ENCODE measurements at places on chromosomes 3 and 15. TPM values are rescaled to one million over a fixed set of nuclear protein-coding genes. Genes with fewer than 3 reads are reported as not detected.

TFG gene
- polyA plus RNA-seq: 46.9 TPM

PIGZ gene
- 0.34 TPM for polyA plus RNA-seq

XIRP1 gene
- polyA plus RNA-seq: not detected

RLBP1 gene
- not detected for polyA plus RNA-seq

CCR1 gene
- 0.33 TPM for polyA plus RNA-seq

MAGEL2 gene
- not detected for polyA plus RNA-seq

RETNLB gene
- not detected for polyA plus RNA-seq

GRCh38 chr3:184945886-184946625 lies 134.1 kb downstream of the VPS8 start:
- H3K36me3 ChIP-seq: peaks cover 27% of the 10 kb centered on the region
- no peak overlapping the region for H3K27ac ChIP-seq
- DNase-seq: no peak

DNA sequence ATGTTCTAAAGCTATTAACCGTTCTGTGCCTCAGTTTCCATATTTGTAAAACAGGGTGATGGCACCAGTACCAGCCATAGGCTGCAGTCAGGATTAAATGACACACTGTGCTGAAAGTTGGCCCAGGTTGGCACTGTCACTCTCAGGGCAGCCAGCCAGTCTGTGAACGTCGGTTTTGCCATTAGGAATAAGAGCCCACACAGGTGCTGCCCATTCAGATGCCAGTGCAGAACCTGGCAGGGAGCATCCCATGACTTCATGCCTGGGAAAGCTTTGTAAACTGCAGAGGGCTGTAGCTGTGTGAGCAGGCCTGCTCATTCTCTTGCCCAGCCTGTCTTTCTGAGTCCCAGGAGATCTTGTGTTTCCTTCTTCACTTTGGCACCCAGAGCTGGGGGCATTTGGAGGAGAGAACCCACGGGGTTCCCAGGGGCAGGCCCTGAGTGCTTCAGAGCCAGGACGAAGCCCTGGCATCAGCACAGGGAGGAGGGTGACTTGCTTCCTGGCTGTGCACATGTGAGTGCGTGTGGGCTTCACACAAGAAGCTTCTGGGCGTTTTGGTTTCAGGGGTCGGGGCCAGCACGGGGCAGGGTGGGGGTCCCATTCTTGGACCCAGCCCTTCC lies 46.9 kb downstream of the ZNF710 start:
- no peaks in the 10 kb centered on the region for H3K4me1 ChIP-seq
- no peak for DNase-seq
- no peaks in the 10 kb centered on the region for H3K36me3 ChIP-seq

GRCh38 chr15:35980719-35981118 lies 434.8 kb upstream of the DPH6 start:
- no peaks in the 10 kb centered on the region for H3K36me3 ChIP-seq
- no peak overlapping the region for H3K27ac ChIP-seq
- no peak for DNase-seq
- H3K4me3 ChIP-seq: no peak overlapping the region

DNA sequence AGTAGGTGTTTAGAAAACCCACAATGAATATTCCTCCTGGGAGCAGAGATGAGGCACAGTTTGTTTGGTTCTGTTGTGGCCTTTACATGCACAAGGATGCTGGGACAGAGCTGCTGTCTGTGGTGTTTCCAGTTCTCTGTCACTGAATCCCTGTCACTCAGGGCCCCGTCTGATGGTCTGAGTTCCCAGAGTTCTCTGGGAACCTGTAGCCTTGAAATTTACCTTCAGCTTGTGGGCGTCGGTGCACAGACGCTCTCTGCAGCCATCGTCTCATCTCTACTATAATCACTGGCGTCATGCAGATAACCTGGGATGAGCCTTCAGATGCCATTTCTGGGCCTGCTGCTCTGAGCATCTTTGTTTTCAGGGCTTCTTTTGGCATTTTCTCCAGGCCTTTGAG lies 81.9 kb downstream of the LRRK1 start:
- peaks cover 3% of the 10 kb centered on the region for H3K27me3 ChIP-seq
- H3K4me1 ChIP-seq: no peaks in the 10 kb centered on the region
- H3K4me3 ChIP-seq: no peak overlapping the region

DNA sequence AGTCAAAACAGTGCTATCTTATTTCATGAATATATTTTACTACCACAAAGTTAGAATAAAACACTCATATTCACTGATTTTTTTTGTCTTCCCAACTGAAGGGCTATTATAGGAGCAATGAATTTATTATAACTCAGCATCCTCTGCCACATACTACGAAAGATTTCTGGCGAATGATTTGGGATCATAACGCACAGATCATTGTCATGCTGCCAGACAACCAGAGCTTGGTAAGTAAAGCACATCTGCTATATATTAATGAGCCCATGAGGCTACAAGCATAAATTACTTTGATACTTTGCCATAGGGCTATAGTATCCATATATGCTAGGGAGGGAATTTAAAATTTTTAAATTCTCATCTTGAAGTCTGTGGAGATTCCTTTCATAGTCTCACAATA lies 95.9 kb downstream of the FEZF2 start:
- no peak overlapping the region for H3K4me3 ChIP-seq
- H3K27ac ChIP-seq: no peak overlapping the region
- DNase-seq: no peak
- no peaks in the 10 kb centered on the region for H3K27me3 ChIP-seq
- no peaks in the 10 kb centered on the region for H3K36me3 ChIP-seq

GRCh38 chr15:87863152-87863551 lies 393.4 kb downstream of the NTRK3 start:
- H3K27me3 ChIP-seq: no peaks in the 10 kb centered on the region
- DNase-seq: no peak
- H3K36me3 ChIP-seq: no peaks in the 10 kb centered on the region
- H3K4me1 ChIP-seq: no peaks in the 10 kb centered on the region

DNA sequence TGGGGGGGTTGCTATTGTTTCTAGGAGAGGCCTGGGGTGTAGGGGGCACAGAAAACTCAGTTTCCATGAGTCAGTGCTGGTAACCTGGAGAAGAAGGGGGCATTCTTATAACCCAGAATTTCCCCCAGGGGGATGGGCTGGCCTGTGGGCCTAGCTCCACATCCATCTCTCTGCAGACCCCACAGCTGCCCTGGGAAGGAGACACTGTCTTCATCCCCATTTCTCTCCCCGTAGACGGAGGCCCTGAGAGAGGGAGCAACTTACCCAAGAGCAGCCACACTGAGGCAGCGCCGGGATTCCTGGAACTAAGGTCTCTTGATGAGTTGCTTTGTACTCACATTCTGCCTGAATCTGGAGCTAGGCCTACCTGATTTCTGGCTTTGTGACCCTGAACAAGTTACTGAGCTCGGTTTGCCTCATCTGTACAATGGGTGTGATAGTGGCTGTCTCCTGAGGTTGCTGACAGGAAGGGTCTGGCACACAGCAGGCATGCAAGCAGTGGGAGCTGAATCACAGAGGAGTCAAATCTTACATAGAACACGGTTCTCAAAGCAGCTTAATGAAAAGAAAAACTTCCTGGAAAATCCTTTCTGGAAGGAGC lies 55.0 kb upstream of the LCTL start:
- H3K27me3 ChIP-seq: peaks cover 5% of the 10 kb centered on the region
- no peak overlapping the region for H3K27ac ChIP-seq
- H3K4me1 ChIP-seq: no peaks in the 10 kb centered on the region

GRCh38 chr3:114967168-114967567 lies 179.9 kb downstream of the ZBTB20 start:
- no peak overlapping the region for H3K27ac ChIP-seq
- H3K36me3 ChIP-seq: peaks cover 3% of the 10 kb centered on the region
- no peak for DNase-seq
- H3K27me3 ChIP-seq: no peaks in the 10 kb centered on the region
- H3K4me1 ChIP-seq: no peaks in the 10 kb centered on the region

GRCh38 chr3:124883766-124884473 lies 3.2 kb downstream of the ITGB5 start:
- H3K4me3 ChIP-seq: no peak overlapping the region
- H3K27me3 ChIP-seq: peaks cover 12% of the 10 kb centered on the region
- H3K36me3 ChIP-seq: no peaks in the 10 kb centered on the region

DNA sequence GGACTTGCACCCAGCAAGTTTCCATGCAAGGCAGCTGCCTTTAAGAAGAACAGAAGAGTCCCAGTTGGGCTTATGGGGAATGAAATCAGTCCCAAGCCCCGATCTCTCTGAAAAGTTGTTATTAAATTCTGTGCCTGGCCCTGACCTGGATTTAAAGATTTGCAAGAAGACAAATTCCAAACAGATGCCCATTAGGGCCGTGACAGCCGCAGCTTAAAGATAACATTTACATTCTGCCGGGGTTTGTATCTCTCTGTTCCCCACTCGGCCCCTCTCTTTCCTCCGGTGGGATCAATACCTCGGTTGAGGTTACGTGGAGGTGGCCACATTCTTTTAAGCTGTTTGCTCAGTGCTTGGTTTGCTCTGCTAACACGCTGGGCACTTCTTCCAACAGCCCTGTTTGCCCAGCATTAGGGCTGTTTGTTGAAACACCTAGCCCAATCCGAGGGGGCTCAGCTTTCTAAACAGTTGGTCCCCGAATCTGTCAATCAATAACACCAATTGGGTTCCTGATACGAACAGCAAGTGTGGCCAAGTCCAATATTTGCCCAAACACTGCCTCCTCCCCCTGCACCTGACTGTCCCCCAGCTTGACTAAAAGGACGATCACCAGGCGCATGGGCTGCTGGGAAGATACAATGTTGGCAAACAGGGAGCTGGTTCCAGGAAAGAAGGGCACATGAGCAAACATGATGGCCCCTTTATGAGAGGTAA lies 108.6 kb downstream of the RPLP1 start:
- no peaks in the 10 kb centered on the region for H3K27me3 ChIP-seq
- no peak overlapping the region for H3K27ac ChIP-seq
- no peak overlapping the region for H3K4me3 ChIP-seq

DNA sequence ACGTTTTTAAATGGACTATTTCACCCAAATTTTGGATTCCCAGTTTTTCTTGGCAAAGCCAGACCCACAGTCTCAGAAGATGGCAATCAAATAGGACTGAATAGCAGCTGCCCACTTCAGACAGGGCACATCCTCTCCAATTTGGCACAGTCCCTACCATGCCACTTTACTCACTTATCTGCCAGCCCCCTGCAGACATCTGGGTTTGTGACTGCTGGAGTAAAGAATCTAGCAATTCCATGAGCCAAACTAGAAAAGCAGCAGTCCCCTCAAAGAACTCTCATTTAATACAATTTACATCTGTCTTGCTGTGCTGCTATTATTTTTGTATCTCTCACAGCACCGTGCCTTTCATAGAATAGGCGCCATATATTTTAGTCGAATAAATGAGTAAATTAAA lies 16.0 kb upstream of the LRRN1 start:
- H3K36me3 ChIP-seq: no peaks in the 10 kb centered on the region
- DNase-seq: no peak
- no peaks in the 10 kb centered on the region for H3K4me1 ChIP-seq

- no peaks in the 10 kb centered on the region for H3K27me3 ChIP-seq
- H3K27ac ChIP-seq: no peak overlapping the region
- DNase-seq: no peak
- peaks cover 10% of the 10 kb centered on the region for H3K4me1 ChIP-seq
Observed at GRCh38 chr3:57752307-57752706, 3.8 kb upstream of the SLMAP start.

DNA sequence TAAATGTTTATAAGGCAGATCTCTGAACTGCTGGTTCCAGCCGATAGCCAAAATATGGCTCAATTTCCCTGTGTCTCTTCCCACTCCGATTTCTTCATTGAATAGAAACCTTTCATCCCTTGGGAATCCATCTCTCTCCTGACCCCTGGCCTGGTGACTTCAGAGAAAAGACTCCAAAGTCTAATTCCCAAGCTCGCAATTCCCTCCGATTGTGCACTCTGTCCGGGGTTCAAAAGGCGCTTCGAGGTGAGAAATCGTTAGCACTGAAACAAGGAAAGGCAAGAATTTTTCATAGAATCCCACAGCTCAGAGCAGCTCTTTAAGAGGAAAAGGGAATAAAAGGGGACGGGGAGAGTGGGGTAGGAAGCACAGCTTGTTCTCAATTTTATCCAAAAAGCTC lies 18.4 kb upstream of the RAD18 start:
- H3K4me3 ChIP-seq: no peak overlapping the region
- no peak for DNase-seq
- H3K4me1 ChIP-seq: no peaks in the 10 kb centered on the region
- H3K27ac ChIP-seq: no peak overlapping the region
- H3K27me3 ChIP-seq: peaks cover 6% of the 10 kb centered on the region

- H3K27me3 ChIP-seq: peaks cover 8% of the 10 kb centered on the region
- H3K27ac ChIP-seq: no peak overlapping the region
- H3K36me3 ChIP-seq: no peaks in the 10 kb centered on the region
- H3K4me1 ChIP-seq: no peaks in the 10 kb centered on the region
- H3K4me3 ChIP-seq: no peak overlapping the region
- DNase-seq: no peak
Observed at GRCh38 chr3:28134792-28135375, 106.5 kb upstream of the CMC1 start.

GRCh38 chr3:101824702-101825101 lies 24.6 kb upstream of the NFKBIZ start:
- H3K27ac ChIP-seq: peak overlapping the region; percentile 49
- H3K4me1 ChIP-seq: peaks cover 34% of the 10 kb centered on the region
- no peak for DNase-seq
- peaks cover 30% of the 10 kb centered on the region for H3K36me3 ChIP-seq
- H3K4me3 ChIP-seq: no peak overlapping the region
- no peaks in the 10 kb centered on the region for H3K27me3 ChIP-seq

DNA sequence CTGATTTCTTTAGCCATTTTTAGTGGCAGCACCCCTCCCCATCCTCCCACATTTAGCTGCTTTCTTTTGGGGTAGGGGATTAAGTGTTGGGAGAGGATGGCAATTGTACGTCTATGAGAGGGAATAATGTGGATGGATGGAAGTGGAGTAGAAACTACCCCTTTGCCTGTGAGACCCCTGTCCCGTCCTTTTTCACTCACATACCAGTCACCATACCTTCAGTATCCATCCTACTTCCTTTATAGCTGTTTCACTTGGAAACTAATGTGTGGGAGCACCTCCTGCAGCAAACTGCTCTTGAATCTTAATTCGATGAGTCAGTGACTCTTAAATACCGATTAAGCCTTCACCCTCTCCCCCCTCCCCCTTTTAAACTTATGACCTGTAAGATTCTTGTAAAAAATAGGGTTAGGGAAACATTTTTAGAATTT lies 730 bp downstream of the SPRED1 start:
- no peak for DNase-seq
- H3K27me3 ChIP-seq: peaks cover 34% of the 10 kb centered on the region
- H3K36me3 ChIP-seq: no peaks in the 10 kb centered on the region

DNA sequence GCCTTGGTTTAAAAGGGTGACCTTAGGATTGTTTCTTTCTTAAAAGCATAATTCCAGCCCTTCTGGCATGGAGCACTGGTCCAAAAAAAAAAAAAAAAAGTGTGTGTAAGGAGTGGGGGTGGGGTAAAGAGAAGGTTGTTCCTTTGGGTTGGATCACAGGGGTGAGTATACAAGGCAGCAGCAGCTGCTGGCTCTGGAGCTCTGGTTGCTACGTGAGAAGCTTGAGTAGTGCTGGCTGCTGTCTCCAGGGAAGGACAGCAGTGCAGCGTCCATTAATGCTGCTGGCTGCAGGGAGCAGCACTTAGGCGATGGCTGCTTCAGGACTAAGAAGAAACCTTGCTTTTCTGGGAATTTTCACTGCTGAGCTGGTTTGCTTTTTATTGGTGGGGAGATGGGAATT lies 2.3 kb downstream of the SETD5 start:
- peak overlapping the region; percentile 97 for H3K4me3 ChIP-seq
- DNase-seq: no peak
- peaks cover 3% of the 10 kb centered on the region for H3K36me3 ChIP-seq
- peak overlapping the region; percentile 96 for H3K27ac ChIP-seq
- H3K4me1 ChIP-seq: peaks cover 76% of the 10 kb centered on the region
- no peaks in the 10 kb centered on the region for H3K27me3 ChIP-seq
